ENCODE measurements at places on chromosomes 7 and 10. TPM values are rescaled to one million over a fixed set of nuclear protein-coding genes. Genes with fewer than 3 reads are reported as not detected.

DNA2 gene
- polyA plus RNA-seq: 2.2 TPM

ADAM8 gene
- polyA plus RNA-seq: not detected

GLRX3 gene
- polyA plus RNA-seq: 76.3 TPM

LSM5 gene
- 228 TPM for polyA plus RNA-seq

PUS7 gene
- polyA plus RNA-seq: 6.6 TPM

NEUROD6 gene
- polyA plus RNA-seq: 0.11 TPM

TMEM184A gene
- not detected for polyA plus RNA-seq

Measured in Purkinje cell (primary cell).